ENCODE measurements at places on chromosomes 4 and X. TPM values are rescaled to one million over a fixed set of nuclear protein-coding genes. Genes with fewer than 3 reads are reported as not detected.

MGAT4D gene
- not detected for polyA plus RNA-seq

TMEM156 gene
- polyA plus RNA-seq, result not detected

GRCh38 chrX:130539721-130540321, 138.0 kb downstream of the RBMX2 start:
- no peak overlapping the region for H3K27ac ChIP-seq
- no peaks in the 10 kb centered on the region for H3K27me3 ChIP-seq
- no peaks in the 10 kb centered on the region for H3K36me3 ChIP-seq
- H3K4me3 ChIP-seq, result no peak overlapping the region
- peak; percentile 71 for DNase-seq
- H3K4me1 ChIP-seq, result no peaks in the 10 kb centered on the region

DNA sequence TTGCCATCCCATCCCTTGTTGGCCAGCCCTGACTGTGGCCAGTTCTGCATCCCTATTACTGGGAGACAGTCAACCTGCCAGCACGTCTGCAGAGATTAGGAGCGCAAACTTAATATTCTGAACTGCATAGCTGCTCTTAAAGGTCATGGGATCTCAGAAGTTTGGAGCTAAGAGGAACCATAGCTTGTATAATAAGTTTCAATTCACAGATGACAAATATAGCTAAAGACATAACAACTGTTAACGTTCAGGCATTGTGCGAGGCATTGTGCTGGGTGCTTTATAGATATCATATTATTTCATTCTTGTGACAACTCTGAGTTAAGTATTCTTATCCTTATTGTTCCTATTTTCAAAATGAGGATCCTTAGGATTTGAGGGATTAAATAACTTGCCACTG, 3.7 kb downstream of the SCARB2 start:
- peak overlapping the region; percentile 92 for H3K27ac ChIP-seq
- H3K36me3 ChIP-seq, result no peaks in the 10 kb centered on the region
- DNase-seq, result no peak
- no peaks in the 10 kb centered on the region for H3K27me3 ChIP-seq
- H3K4me3 ChIP-seq, result no peak overlapping the region
- peaks cover 69% of the 10 kb centered on the region for H3K4me1 ChIP-seq

ASB5 gene
- polyA plus RNA-seq, result 0.25 TPM

DNA sequence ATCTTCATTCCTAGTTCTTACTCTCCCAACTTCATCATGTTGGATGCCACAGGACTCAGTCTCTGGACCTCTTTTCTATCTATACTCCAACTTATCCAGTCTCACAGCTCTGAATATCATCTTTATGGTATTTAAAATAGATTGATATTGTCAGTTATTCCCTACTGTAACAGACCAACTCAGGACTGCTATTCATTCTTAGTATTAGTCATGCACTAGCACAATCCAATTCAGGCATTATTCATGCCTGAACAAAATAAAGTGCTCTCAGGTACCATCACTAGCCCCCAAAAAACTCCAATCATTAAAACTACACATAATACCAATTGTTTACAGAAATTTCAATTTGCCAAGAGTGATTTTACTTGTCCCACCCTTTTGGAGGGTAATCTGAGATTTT, 37.7 kb downstream of the FRYL start:
- H3K4me3 ChIP-seq, result no peak overlapping the region
- DNase-seq, result peak; percentile 42
- no peaks in the 10 kb centered on the region for H3K4me1 ChIP-seq

SSX4 gene
- polyA plus RNA-seq, result not detected

GRCh38 chr4:38368613-38369012, 295.4 kb upstream of the KLF3 start:
- H3K4me3 ChIP-seq, result no peak overlapping the region
- H3K36me3 ChIP-seq, result no peaks in the 10 kb centered on the region
- no peaks in the 10 kb centered on the region for H3K27me3 ChIP-seq
- peaks cover 21% of the 10 kb centered on the region for H3K4me1 ChIP-seq
- peak; percentile 75 for DNase-seq

SCML2 gene
- 2.0 TPM for polyA plus RNA-seq

GRCh38 chr4:5212255-5213013, 161.2 kb downstream of the STK32B start:
- no peaks in the 10 kb centered on the region for H3K4me1 ChIP-seq
- H3K4me3 ChIP-seq, result no peak overlapping the region
- no peaks in the 10 kb centered on the region for H3K27me3 ChIP-seq

- 0 out of 2 replicates have a peak, but pooled peaks cover 1% of the 10 kb centered on the region for H3K36me3 ChIP-seq
- DNase-seq, result peak; percentile 89
- H3K27me3 ChIP-seq, result no peaks in the 10 kb centered on the region
- H3K4me3 ChIP-seq, result no peak overlapping the region
- peak overlapping the region; percentile 79 for H3K27ac ChIP-seq
These were observed 14.9 kb downstream of the TIFA start for GRCh38 chr4:112270640-112271421.

- DNase-seq, result peak; percentile 92
- H3K4me1 ChIP-seq, result peaks cover 18% of the 10 kb centered on the region
- H3K4me3 ChIP-seq, result peak overlapping the region; percentile 33
- H3K27me3 ChIP-seq, result no peaks in the 10 kb centered on the region
- H3K27ac ChIP-seq, result peak overlapping the region; percentile 82
These were observed 36.3 kb downstream of the IL21 start for GRCh38 chr4:122584519-122584918.

GRCh38 chr4:81826335-81826734, 354.6 kb upstream of the RASGEF1B start:
- H3K27ac ChIP-seq, result no peak overlapping the region
- H3K27me3 ChIP-seq, result no peaks in the 10 kb centered on the region
- no peak overlapping the region for H3K4me3 ChIP-seq
- DNase-seq, result no peak

DNA sequence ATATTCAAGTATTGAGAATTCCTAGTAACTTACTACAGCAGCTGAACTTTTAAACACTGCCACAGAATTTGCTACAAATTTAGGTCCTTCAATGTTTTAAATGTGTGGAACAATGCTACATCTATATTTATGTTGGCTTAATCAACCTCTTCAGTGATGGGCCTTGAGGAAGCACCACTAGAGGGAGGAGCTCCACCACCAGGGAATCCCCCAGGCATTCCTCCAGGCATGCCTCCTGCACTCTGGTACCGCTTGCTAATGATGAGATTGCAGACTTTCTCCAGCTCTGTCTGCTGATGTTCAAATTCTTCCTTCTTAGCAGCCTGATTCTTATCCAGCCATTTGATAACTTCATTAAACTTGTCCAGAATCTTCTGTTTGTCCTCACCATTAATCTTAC, 190.8 kb downstream of the HTR2C start:
- H3K4me1 ChIP-seq, result no peaks in the 10 kb centered on the region
- H3K27ac ChIP-seq, result no peak overlapping the region
- DNase-seq, result no peak
- H3K27me3 ChIP-seq, result no peaks in the 10 kb centered on the region
- no peaks in the 10 kb centered on the region for H3K36me3 ChIP-seq

DNA sequence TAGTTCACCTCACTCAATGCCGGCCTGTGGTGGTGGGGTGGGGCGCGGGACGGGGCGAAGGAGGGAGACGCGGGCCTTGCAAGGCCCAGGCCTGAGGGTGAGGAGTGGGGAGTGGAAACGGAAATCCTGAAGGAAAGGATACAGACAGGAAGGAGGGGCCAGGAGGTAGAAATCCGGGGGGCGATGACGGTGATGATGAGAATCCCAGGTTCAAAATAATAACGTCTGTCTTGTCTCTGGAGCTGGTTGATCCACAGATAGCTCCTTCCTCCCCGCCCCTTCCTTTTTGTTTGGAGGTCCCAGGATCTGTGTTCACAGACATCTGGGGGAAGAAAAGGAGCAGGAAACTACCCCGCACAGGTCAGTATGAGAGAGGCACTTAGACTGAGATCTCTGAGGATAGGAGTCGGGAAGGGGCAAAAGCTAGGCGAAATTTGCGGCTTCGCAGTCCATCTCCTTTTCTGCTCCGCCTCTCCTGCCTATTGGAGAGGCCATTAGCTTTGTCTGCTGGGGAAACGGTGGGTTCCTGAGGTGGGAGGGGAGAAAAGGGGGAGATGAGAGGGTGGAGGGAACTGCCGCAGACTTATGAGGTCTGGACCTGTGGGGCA, 746 bp downstream of the TCEAL7 start:
- peak; percentile 20 for DNase-seq
- H3K27me3 ChIP-seq, result no peaks in the 10 kb centered on the region
- no peaks in the 10 kb centered on the region for H3K36me3 ChIP-seq

Data from GM23248 (cell line).